ENCODE measurements at places on chromosomes 1 and 21. TPM values are rescaled to one million over a fixed set of nuclear protein-coding genes. Genes with fewer than 3 reads are reported as not detected.

E2F2 gene
- total RNA-seq: 6.1 TPM

FCER1G gene
- not detected for total RNA-seq

CLCN6 gene
- total RNA-seq: 26.0 TPM

ASB17 gene
- not detected for total RNA-seq

UQCRHL gene
- total RNA-seq: 3.9 TPM

APCS gene
- not detected for total RNA-seq

HORMAD1 gene
- total RNA-seq: not detected

EPHA8 gene
- total RNA-seq: 4.0 TPM

SCNM1 gene
- total RNA-seq: 44.5 TPM

AIM2 gene
- 2.1 TPM for total RNA-seq

SYTL1 gene
- total RNA-seq: 6.4 TPM

KCNE1 gene
- total RNA-seq: 0.15 TPM

S100A12 gene
- total RNA-seq: not detected

WNT2B gene
- total RNA-seq: 0.90 TPM

NLRP3 gene
- 0.23 TPM for total RNA-seq

KCNJ6 gene
- 0.78 TPM for total RNA-seq

OR10K2 gene
- total RNA-seq: not detected

FAM78B gene
- total RNA-seq: 4.0 TPM

ZNF593OS gene
- total RNA-seq: not detected

LRRC39 gene
- 0.39 TPM for total RNA-seq

PHGDH gene
- total RNA-seq: 674 TPM

C1orf115 gene
- 6.4 TPM for total RNA-seq

FCRL5 gene
- total RNA-seq: 1.0 TPM

SIM2 gene
- 0.34 TPM for total RNA-seq

NPHP4 gene
- 13.6 TPM for total RNA-seq

NID1 gene
- 24.9 TPM for total RNA-seq

RAVER2 gene
- total RNA-seq: 17.2 TPM
